ENCODE measurements at places on chromosomes 6 and 20.

GRCh38 chr20:40683894-40684268, 5.2 kb downstream of the MAFB start:
- no peak for DNase-seq

- DNase-seq, result no peak
Observed at GRCh38 chr6:122042960-122043735, 356.3 kb upstream of the HSF2 start.

GRCh38 chr20:38617011-38617829, 15.6 kb downstream of the ARHGAP40 start:
- no peak for DNase-seq

DNA sequence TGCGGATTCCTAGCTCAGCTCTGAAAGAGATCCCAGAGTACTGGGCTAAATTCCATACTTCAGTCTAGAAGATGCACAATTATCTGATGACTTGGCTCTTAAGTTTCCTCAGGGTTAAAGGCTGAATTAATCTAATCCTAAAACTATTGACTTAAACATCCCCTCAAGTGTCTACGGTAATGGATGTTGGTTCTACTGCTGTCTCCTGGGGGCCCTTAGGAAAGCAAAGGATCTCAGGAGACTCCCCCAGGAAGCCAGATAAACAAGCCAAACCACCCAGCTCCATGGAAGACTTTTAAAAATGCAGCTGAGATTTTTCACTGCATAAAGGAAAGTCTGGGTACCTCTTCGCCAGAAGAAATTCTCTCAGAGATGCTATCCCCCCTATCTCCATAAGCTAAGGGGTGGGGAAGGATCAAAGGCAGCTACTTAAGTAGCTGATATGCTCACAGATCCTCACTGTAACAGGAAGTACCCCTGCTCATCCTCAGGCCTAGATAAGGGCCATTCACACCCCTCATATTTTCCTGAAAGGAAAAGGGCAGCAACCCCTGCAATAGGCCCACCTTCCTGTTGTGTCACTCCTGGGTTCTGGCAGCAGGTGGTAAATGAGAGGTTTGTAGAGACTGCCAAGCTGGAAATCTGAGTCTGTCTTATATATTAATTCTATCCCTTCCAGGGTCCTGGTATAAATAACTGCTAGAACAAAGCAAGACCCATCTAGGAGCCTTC, 9.3 kb downstream of the NDRG3 start:
- DNase-seq, result no peak

DNA sequence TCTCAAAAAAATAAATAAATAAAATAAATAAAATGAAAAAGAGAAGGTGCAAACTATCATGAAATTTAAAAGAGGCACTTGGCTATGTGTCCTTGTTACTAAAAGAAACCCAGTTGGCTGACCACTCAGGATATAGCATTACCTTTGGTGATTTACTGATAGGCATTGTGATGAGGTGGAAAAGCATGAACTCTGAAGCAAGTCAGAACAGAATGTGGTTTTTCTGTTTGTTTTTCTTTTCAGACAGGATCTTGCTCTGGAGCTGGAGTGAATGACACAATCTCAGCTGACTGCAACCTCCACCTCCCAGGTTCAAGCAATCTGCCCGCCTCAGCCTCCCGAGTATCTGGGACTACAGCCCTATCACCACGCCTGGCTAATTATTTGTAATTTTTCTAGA, 31.9 kb downstream of the ZNF184 start:
- DNase-seq, result no peak

GRCh38 chr6:140718021-140718420, 1343.6 kb upstream of the CITED2 start:
- DNase-seq, result no peak

DNA sequence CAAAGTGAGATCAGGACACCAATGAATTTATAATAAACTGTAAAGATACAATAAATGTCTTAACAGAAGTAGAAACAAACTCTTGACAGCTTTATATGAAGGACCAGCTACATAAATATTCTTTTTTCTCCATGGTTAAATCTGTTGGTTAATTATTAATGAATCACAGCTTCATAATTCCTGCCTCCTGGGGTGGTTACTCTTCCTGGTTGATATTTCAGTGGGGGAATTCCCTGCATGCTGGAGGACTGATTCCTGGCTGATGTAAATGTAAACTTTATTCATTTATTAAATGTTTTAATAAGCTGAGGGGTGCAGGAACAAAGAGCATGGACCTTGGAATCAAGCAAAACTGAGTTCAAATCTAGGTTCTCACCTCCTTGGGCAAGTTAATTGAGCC, 16.2 kb upstream of the RCAN2 start:
- DNase-seq, result no peak

- no peak for DNase-seq
Observed at GRCh38 chr6:159682295-159682694, 10.7 kb downstream of the SOD2 start.

- peak; percentile 37 for DNase-seq
Observed at GRCh38 chr6:13453771-13454251, 33.6 kb downstream of the GFOD1 start.

DNA sequence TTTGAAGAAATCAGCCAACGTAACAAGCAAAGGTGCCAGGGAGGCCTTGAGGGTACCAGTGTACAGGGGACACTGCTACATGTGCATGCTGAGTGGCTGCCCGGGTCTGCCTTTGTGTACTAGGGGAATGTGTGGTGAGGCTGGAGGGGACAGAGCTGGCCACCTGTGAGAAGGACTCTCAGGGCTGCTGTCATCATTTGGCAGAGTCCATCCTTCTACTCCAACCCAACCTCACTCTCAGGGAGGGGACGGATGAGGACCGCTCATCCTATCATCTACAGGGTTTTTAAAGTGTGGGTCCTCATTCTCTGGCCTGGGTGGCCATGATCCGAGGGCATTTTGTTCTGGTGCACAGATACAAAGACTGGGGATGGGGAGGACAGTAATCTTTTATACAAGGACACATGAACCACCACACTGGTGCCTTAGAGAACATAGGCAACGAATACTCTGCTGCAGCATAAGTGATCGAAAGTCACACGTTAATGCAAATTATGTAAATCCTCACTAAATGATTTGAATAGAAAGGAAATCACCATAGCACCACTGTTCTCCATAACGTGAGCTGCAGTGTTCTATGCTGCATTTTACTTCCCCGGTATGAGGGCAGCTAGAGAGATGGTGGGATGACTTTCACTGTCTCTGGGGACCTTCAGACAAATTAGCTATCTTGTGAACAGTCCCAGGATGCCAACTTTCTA, 181.4 kb downstream of the GMPR start:
- DNase-seq, result no peak

GRCh38 chr6:7153789-7154188, 46.0 kb downstream of the RREB1 start:
- DNase-seq, result no peak

DNA sequence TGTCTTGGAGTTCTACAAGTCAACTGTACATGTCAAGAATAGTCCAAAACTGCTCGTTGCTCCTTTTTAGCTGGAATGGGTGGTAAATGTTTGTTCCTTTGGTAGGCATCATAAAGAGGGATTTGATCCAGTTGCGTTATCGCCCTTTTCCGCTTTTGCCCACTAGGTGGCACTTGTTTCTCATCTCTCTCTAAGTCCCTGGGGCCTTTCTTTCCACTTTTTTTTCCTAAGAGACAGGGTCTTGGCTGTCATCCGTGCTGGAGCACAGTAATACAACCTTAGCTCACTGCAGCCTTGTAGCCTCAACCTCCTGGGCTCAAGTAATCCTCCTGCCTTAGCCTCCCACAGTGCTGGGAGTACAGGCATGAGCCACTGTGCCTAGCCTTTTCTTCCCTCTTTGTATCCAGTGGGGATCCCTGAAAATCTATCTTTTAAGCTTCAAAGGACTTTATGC, 20.7 kb downstream of the GTPBP2 start:
- peak; percentile 64 for DNase-seq

- no peak for DNase-seq
Observed at GRCh38 chr20:23881371-23881770, 1.8 kb upstream of the CST5 start.

DNA sequence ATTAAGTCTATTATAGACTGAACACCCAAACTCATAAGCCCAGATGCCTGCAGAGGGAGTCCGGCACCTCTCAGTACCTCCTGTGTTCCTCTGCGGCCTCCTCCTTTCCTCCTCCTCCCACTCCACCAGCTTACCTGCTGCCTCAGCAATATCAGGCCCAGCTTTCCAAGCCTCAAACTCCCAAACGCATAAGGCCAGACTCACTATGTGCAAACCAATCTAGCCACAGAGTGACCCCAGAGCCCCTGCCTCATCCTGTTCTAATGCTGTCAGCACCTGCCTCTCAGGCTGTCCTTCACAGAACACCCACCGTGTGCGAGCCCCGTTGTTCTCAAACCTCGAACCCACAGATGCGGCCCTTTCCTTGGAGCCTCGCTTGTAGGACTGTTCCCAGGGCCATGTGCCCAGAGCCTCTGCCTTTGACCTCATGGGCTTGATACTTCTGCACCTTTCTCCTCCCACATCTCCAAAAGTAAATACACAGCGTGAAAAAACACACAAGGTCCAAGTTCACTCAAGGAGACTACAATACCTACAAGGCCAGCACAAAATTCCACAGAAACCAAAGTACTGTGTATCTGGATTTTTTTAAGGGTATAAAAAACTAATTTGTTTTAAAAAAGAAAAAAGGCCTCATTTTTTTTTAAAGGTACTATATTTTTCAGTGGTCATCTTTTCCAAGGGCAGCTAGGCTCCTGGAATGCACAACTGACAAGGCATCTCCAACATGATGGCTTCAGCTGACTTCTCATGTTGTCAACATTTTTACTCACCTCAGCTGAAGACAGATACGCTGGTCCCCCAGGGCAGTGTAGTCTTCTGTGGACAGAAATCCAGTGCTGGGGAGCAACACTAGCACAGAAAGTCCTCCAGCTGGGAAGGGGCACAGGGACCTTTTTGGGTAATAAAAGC, 52.3 kb downstream of the ABHD12 start:
- no peak for DNase-seq

DNA sequence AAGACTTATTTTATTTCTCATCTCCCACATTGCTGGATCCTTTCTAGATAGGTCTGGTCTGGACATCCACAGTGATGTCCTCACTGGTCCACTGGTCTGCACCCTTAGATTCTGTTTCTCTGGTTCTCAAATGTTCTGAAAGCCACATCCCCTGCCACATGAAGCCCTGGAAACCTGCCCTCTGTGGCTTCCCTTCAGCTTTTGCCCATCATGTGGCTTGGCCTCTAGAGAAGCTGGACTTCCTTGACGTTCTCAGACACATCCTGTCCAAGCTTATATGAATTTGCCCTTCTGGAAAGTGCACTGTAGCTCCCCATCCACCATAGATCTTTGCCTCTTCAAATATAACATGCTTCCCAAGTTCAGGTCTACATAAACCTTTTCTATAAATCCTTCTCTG, 18.5 kb downstream of the CST4 start:
- no peak for DNase-seq

GRCh38 chr20:16476032-16476431, 97.2 kb downstream of the KIF16B start:
- no peak for DNase-seq

GRCh38 chr6:136657666-136658065, 107.4 kb upstream of the MAP7 start:
- no peak for DNase-seq

GRCh38 chr20:19779634-19780033, 21.6 kb downstream of the RIN2 start:
- DNase-seq, result no peak

- no peak for DNase-seq
Observed at GRCh38 chr6:21064756-21065340, 528.7 kb upstream of the SOX4 start.

GRCh38 chr6:134005800-134006199, 46.6 kb downstream of the SLC2A12 start:
- DNase-seq, result no peak

GRCh38 chr6:122494665-122495272, 23.2 kb upstream of the SERINC1 start:
- no peak for DNase-seq

GRCh38 chr6:44679438-44680201, 292.1 kb downstream of the CDC5L start:
- DNase-seq, result no peak

DNA sequence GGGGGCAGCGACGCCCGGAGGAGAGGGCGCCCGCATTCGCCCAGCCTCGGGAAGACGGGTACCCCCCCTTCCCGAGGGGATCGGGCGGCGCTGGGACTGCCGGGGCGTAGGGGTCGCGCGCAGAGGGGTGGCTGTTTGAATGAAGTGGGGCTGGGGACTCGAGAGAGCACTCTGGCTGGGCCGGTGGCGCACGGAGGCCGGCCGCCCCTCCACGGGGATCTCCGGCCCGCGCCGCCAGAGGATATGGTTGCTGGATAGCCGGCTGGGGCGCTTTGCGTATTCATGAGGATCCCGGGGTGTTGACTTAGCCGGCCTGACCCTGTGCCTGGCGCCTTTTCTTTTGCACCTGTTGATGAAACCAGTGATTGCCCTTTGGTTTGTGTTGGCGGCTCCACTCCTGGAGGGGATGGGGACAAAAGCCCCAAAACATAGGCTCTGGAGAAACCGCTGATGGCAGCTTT, 469 bp downstream of the SYNJ2 start:
- DNase-seq, result peak; percentile 30

- no peak for DNase-seq
Observed at GRCh38 chr20:50666709-50667298, 24.5 kb downstream of the RIPOR3 start.

DNA sequence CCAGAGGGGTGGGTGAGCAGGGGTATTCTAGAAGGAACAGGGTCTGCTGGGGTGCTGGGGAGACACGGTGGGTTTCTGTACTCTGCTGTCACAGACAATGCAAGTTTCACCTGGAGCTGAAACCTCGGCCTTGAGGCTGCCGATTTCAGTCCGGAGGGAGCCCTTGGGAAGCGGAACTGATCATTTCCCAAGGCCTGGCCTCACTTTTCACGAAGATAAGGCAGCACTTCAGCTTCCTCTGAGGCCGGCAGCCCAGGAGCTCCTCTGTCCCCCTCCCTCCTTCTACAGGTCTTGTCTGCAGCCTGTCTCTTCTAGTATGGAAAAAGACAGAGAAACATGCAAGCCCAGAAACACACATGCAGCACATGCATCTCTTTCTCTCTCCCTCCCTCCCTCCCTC, 242.1 kb downstream of the CDC5L start:
- no peak for DNase-seq

GRCh38 chr6:99587792-99588191, 18.8 kb upstream of the PRDM13 start:
- no peak for DNase-seq

DNA sequence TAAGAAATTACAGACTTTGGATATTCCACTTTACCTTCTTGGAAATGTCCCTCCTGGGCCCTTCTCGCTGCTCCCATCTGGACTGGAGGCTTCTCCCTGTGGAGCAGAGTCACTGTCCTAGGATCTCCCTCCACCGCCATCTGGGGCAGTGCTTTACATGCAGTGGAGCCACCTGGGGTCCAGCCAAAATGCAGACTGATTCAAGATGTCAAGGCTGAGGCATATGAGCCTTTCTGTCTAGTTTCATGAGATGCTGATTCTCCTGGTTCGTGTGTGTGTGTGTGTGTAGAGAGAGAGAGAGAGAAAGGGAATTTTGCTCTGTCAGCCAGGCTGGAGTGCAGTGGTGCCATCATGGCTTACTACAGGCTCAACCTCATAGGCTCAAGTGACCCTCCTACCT, 14.9 kb downstream of the MICA start:
- DNase-seq, result no peak
